ENCODE measurements at places on chromosomes 13 and 19. TPM values are rescaled to one million over a fixed set of nuclear protein-coding genes. Genes with fewer than 3 reads are reported as not detected.
A peak's percentile ranks its signal among the peaks of the same experiment; 100 is the strongest.

- no peak overlapping the region for H3K27ac ChIP-seq
- H3K4me1 ChIP-seq: peaks cover 2% of the 10 kb centered on the region
- peaks cover 50% of the 10 kb centered on the region for H3K27me3 ChIP-seq
- DNase-seq: no peak
- no peak overlapping the region for H3K4me3 ChIP-seq
Observed at GRCh38 chr19:55447421-55448174, 4.5 kb upstream of the SHISA7 start.

DNA sequence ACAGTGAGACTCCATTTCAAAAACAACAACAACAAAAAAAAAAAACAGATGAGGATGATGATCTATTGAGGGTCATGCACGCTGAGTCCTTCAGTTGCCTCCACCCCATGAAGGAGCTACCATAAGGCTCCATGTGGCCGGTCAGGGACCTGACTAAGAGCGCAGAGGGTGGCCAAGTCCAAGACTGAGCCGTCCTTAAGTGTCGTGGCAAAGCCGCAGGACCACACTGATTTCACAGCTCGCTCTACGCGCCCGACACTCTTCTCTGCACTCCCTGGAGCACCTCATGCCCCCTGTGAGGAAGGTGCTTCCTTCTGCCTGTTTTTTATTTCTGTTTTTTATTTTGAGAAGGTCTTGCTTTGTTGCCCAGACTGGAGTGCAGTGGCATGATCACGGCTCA is 12.3 kb downstream of the TTYH1 start:
- H3K27me3 ChIP-seq: peaks cover 16% of the 10 kb centered on the region
- H3K4me3 ChIP-seq: no peak overlapping the region
- H3K27ac ChIP-seq: no peak overlapping the region
- H3K36me3 ChIP-seq: no peaks in the 10 kb centered on the region
- H3K4me1 ChIP-seq: peaks cover 2% of the 10 kb centered on the region

- no peaks in the 10 kb centered on the region for H3K4me1 ChIP-seq
- H3K36me3 ChIP-seq: no peaks in the 10 kb centered on the region
- DNase-seq: no peak
Observed at GRCh38 chr13:45778882-45779281, 72.7 kb downstream of the SIAH3 start.

DNA sequence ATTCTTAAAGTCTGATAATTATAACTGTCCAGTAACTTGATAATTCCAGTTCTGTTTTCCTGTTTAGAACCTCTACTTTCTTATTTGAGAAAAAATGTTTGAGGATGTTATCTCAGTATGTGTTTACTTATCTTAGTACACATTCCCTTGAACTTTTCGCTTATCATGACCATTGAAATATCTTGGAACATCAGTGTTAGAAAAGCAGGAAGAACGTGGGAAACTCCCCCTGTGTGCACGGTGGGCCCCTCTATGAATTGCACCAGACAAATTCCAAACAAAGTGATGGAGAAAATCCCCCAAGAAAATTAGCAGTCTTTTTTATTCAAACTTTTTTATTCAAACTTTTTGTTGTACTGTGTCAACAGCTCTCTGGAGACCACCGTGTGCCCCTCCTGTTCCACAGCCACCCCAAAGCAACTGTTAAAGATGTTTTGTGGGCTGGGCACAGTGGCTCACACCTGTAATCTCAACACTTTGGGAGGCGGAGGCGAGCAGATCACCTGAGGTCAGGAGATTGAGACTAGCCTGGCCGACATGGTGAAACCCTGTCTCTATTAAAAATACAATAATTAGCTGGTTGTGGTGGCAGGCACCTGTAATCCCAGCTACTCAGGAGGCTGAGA is 78.3 kb upstream of the PEG3 start:
- H3K27me3 ChIP-seq: no peaks in the 10 kb centered on the region
- H3K4me3 ChIP-seq: no peak overlapping the region
- no peak for DNase-seq
- no peaks in the 10 kb centered on the region for H3K4me1 ChIP-seq
- H3K36me3 ChIP-seq: no peaks in the 10 kb centered on the region

- H3K27ac ChIP-seq: peak overlapping the region; percentile 93
- peaks cover 5% of the 10 kb centered on the region for H3K36me3 ChIP-seq
- H3K4me1 ChIP-seq: peaks cover 34% of the 10 kb centered on the region
- DNase-seq: peak; percentile 59
- H3K4me3 ChIP-seq: peak overlapping the region; percentile 86
- H3K27me3 ChIP-seq: no peaks in the 10 kb centered on the region
Observed at GRCh38 chr13:46211116-46211482, 629 bp upstream of the LRRC63 start.

DNA sequence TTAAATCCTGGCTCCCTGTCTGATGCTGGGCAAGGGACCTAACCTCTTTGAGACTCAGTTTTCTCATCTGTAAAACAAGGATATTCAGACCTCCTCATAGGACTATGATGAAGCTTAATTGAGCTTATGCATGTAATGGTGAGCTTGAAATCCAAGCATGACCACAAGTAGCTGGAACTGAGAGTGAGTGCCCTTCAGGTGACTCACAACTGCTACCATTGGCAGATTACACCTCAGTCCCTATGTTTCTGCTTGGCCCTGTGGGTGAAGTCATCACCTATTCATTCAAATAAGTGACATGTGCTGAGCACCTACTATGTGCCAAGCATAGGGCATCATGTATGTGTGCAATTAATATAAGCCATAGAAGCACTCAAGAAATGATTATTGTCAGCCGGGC is 25.7 kb downstream of the NOVA2 start:
- H3K4me1 ChIP-seq: peaks cover 9% of the 10 kb centered on the region
- H3K36me3 ChIP-seq: no peaks in the 10 kb centered on the region
- H3K27me3 ChIP-seq: peaks cover 32% of the 10 kb centered on the region
- no peak overlapping the region for H3K4me3 ChIP-seq
- DNase-seq: no peak

DNA sequence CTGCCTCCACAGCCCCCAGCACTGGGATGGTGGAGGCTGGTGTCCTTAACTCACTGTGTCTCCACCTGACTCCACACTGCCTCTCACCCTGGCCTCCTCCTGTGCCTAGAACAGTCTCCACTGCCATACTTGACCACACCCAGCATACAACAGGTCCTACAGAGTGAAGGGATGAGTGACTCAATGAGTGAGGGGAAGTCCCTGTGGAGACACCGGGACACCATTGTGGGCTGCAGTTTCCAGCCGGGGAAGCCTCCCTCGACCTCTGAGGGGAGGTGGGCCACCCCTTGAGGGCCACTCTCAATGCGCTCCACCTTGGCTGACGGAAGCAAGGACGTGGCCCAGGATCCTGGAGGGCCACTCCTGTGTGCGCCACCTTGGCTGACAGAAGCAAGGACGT is 2.8 kb upstream of the ZNF135 start:
- DNase-seq: no peak
- H3K4me1 ChIP-seq: peaks cover 3% of the 10 kb centered on the region
- no peak overlapping the region for H3K27ac ChIP-seq
- no peak overlapping the region for H3K4me3 ChIP-seq
- H3K36me3 ChIP-seq: peaks cover 19% of the 10 kb centered on the region
- H3K27me3 ChIP-seq: no peaks in the 10 kb centered on the region

GRCh38 chr13:98415326-98416070 is 161.4 kb downstream of the STK24 start:
- H3K36me3 ChIP-seq: no peaks in the 10 kb centered on the region
- DNase-seq: no peak
- peaks cover 32% of the 10 kb centered on the region for H3K27me3 ChIP-seq

- no peak overlapping the region for H3K4me3 ChIP-seq
- H3K36me3 ChIP-seq: no peaks in the 10 kb centered on the region
- no peak for DNase-seq
- no peak overlapping the region for H3K27ac ChIP-seq
Observed at GRCh38 chr13:27298849-27299248, 28.2 kb downstream of the RASL11A start.

GRCh38 chr19:16089010-16089846 is 12.9 kb downstream of the TPM4 start:
- H3K36me3 ChIP-seq: peaks cover 85% of the 10 kb centered on the region
- H3K27me3 ChIP-seq: no peaks in the 10 kb centered on the region
- peaks cover 61% of the 10 kb centered on the region for H3K4me1 ChIP-seq
- H3K4me3 ChIP-seq: no peak overlapping the region

DNA sequence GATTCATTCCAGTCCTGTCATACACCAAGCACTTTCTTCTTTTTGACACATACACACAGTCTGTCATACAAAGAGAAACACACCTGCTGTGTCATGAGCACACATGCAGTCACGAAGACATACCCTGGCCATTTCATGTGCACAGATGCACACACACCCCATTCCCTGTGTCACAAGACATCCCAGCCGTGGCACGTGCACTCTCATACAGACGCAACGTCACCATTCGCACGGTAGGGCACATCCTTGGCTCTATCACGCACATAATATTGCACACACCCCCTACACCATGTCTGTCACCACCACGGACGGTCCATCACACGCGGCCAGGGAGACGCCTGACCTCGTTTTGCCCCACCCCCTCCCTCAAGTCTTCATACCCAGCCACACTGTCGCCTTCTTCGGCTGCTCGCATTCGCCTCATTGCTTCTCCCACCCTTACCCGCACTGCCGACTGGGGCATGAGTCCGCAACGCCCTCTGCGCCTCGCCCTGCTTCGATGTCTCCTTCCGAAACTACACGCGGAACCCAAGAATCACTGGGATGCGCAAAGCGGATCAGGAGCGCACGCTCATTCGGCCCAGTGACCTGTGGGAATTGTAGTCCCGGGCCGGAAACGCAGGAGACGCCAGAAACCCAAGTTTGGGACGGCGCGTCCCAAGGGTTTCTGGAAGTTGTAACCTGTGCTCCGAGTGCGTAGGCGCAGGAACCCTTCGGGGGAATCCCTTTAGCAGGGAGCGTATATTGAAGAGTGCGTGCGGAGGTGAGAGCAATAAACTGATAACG is 6.8 kb upstream of the ZNF283 start:
- peak overlapping the region; percentile 56 for H3K4me3 ChIP-seq
- no peak overlapping the region for H3K27ac ChIP-seq
- H3K27me3 ChIP-seq: peaks cover 31% of the 10 kb centered on the region
- no peak for DNase-seq
- H3K36me3 ChIP-seq: peaks cover 8% of the 10 kb centered on the region

DNA sequence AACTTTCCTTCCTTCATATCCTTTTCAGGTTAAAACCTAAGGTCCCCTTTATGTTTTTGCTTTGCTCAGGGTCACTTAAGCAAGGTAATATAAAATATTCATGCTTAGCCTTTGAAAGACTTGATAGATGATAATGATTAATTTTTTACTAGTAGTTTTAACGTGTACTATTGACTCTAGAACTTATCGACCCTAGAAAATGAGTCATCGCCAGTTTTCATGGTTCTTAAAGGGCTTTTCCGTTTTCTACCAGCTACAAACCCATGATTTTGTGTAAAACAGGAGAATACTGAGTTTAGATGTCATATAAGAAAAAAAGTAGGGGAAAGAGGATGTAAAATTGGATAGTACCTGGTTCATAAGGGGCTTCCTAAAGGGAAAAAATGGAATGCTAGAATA is 75.7 kb downstream of the DHRS12 start:
- no peak overlapping the region for H3K27ac ChIP-seq
- H3K4me1 ChIP-seq: peaks cover 8% of the 10 kb centered on the region
- DNase-seq: no peak
- no peaks in the 10 kb centered on the region for H3K27me3 ChIP-seq

DNA sequence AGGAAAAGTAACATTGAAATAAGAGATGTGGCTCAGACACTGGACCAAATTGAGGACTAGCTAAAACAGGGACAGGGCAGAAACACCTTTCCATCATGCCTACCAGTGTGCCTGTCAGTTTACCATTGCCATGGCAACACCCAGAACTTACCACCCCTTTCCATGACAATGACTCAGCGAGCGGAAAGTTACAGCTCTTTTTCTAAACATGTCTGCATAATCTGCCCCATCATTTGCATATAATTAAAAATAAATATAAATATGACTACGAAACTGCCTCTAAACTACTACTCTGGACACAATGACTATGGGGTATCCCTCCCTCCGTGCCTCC is 96.0 kb downstream of the UBL3 start:
- no peaks in the 10 kb centered on the region for H3K36me3 ChIP-seq
- no peak overlapping the region for H3K27ac ChIP-seq

DNA sequence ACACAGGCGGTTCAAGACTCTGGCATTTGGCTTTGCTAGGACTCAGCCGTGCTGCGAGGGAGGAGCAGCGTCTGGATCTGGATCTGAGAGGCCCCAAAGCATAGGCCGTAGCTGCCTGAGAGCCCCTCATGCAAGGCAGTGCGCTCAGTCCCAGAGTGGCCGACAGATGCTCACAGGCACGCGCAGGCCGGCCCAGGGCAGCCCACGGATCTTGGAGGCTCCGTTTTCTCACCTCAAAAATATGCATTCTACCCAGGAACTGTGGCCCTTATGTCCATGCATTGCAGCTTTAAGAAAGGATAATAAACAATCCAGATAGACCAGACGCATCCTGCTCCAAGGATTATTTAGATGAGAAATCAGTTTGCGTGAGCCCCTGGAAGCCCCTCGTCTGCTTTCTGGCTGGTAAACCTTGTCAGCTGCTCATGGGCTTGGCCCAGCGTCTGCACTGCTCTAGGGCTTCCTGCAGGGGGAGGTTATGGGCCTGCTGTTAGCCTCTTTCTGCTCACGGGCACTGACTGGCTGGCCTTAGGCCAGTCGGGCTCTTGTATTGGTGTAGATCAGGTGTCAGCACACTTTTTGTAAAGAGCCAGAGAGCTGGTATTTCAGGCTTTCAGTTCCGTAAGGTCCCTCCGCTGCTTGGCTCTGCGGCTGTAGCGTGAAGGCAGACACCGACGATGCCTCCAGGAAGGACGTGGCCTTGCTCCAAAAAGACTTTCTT is 24.2 kb downstream of the TEX29 start:
- peaks cover 9% of the 10 kb centered on the region for H3K4me1 ChIP-seq
- no peak overlapping the region for H3K4me3 ChIP-seq
- no peak for DNase-seq
- H3K27ac ChIP-seq: no peak overlapping the region

GRCh38 chr13:66765559-66765958 is 464.6 kb downstream of the PCDH9 start:
- H3K36me3 ChIP-seq: no peaks in the 10 kb centered on the region
- no peak for DNase-seq
- no peak overlapping the region for H3K4me3 ChIP-seq
- no peak overlapping the region for H3K27ac ChIP-seq
- no peaks in the 10 kb centered on the region for H3K27me3 ChIP-seq

Gene FUT3
- not detected for total RNA-seq

Gene REEP6
- total RNA-seq: 1.3 TPM

Gene ATP12A
- total RNA-seq: 4.7 TPM

All from activated CD8-positive, alpha-beta memory T cell treated with anti-CD3 and anti-CD28 coated beads, Interleukin-2, amount 10 ng/mL, durations not matched to agents 7 days and 5 days (primary cell).